Renal pelvis (tissue), 12 donors: ENCODE measurements at places on chromosomes 2 and 18. TPM values are rescaled to one million over a fixed set of nuclear protein-coding genes. Genes with fewer than 3 reads are reported as not detected.
A peak's percentile ranks its signal among the peaks of the same experiment; 100 is the strongest.

DNA sequence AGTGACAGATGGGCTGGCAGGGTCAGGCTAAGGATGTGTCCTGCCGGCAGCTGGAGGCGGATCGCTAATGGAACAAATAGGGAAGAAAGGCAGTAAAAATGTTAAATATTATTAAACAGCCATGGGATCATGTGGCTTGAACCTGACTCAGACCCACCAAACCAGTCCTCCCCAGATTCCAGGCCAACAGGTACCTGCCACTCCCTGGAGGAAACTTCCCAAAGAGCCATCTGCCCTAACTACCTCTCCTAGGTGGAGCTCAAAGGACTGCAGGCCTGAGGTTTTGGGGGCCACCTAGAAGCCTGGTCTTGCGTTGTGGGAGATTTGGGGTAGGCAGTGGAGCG, 34.3 kb downstream of the CIB4 start:
- DNase-seq, result no peak

DNA sequence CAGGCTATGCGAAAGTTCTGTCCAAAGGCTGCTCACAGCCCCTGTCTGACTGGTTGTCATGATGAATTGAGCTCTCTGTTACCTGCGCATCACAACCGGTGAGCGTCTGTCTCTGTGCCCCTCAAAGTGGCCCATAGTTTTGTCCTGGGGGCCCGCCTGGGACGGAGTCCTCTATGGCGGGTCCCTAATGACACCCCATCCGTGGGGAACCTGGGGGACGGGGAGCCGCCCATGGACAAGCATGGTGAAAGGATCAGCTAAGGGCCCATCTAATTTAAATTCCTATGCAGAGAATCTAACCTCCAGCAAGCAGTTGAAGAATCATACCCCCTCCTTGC, 473 bp downstream of the ELMOD3 start:
- no peak for DNase-seq

Gene ARHGAP28
- polyA plus RNA-seq, result 66.7 TPM

Gene INPP5D
- polyA plus RNA-seq, result 6.7 TPM

Gene AGXT
- 0.23 TPM for polyA plus RNA-seq

Gene CEP68
- 29.4 TPM for polyA plus RNA-seq

Gene PROKR1
- 0.43 TPM for polyA plus RNA-seq

Gene TMEFF2
- 12.3 TPM for polyA plus RNA-seq

- DNase-seq, result no peak
These were observed 2.1 kb downstream of the MLPH start for GRCh38 chr2:237488901-237489860.

Gene TRIM43
- 0.30 TPM for polyA plus RNA-seq

DNA sequence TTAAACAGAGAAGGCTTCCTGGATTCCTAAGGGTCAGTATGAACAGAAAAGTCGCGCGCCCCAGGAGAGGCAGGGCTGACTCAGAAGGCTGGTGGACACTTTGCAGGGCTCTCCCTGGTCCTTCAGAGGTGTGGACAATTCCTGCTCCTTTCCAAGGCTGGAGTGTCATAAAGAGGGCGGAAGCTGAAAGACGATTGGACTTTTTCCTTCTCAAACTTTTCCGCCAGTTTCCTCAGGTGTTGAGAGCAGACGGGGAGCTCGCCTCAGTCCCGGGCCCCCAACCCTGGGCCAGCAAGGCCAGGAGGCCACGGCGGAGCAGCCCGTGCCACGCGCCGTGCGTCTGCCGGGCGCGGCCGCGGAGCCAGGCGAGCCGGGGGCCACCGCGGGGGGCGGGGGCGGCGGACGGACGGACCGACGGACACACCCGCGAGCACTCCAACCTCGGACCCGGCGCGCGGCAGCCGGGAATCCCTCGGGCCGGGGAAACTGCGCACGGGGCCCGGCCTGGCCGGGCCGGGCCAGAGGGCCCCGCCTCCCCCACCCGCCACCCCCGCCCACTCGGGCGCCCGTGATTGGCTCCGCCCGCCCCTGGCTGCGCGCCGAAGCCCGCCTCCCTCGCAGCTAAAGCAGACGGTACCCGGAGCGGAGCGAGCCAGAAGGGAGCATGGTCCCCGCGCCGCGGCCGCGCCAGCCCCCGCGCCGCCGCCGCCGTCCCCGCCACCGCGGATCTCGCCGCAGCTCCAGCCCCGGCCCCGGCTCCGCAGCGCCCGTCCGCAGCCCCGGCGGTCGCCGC, at the start of gene KLHL29:
TSS of gene KLHL29 (plus strand) at position 629 of the 793 bp plus-strand sequence. CDS start 177,018 bp downstream, outside the sequence.
- peak; percentile 54 for DNase-seq

GRCh38 chr2:120794716-120795115, 59.0 kb downstream of the GLI2 start:
- no peak for DNase-seq

- no peak for DNase-seq
These were observed 8.9 kb upstream of the KLF11 start for GRCh38 chr2:10034333-10035052.

GRCh38 chr2:25270061-25270460, 71.7 kb downstream of the DNMT3A start:
- DNase-seq, result no peak

GRCh38 chr2:44545005-44545404, 183.3 kb downstream of the CAMKMT start:
- no peak for DNase-seq

DNA sequence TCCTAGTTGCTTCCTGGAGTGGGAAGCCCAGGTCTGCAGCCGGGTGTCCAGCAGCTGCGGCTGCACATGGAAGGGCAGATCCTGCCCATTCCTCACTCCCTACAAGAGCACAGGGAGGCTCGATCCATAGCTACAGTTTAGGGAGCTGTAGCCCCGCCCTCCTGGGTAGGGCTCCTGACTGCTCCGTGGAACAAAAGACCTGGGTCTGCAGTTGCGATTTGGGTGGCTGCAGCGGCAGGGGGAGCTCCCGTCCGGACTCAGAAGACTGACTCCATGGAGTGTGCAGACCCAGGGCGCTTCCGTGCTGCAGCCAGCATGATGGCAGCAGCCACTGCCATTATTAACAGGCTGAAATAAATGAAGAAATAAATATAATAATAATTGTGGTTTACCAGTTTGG, 157.3 kb downstream of the CTNNA2 start:
- DNase-seq, result no peak

GRCh38 chr2:85596026-85596333, 435 bp downstream of the RNF181 start:
- no peak for DNase-seq

Gene C1QL2
- polyA plus RNA-seq, result not detected

DNA sequence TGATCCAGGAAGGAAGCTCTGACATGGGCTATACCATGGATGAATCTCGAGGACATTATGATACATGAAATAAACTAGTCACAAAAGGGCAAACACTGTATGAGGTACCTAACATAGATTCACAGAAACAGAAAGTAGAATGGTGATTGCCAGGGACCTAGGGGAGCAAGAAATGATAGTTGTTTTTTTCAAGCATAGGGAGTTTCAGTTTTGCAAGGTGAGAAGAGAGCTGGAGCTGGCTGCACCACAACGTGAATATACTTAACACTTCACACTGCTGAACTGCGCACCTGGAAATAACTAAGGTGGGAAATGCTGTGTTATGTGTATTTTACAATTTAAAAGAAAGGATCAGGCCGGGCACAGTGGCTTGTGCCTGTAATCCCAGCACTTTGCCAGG, 13.2 kb upstream of the AGAP1 start:
- DNase-seq, result no peak

DNA sequence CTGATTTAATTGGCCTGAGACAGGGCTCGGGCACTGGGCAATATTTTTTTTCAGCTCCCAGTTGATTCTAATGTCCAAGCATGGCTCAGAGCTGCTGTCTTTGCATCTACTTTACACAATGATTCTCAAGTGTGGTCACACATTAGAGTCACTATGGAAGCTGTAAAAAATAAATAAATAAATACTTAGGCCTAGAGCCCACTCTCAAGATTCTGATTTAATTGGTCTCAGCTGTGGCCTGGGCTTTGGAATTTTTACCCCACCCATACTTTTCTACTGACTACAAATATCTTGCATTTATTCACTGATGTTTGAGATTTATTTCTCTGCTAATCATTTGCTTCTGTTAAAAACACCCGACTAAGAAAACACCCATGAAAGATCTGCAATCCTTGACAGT, 145.7 kb upstream of the SRD5A2 start:
- DNase-seq, result no peak

GRCh38 chr2:207902821-207903220, 122.5 kb downstream of the PLEKHM3 start:
- no peak for DNase-seq

GRCh38 chr2:10265329-10266132, 37.2 kb upstream of the HPCAL1 start:
- no peak for DNase-seq

- DNase-seq, result no peak
These were observed 221.2 kb upstream of the HNRNPA3 start for GRCh38 chr2:176991411-176991810.

Gene ST6GAL2
- 18.7 TPM for polyA plus RNA-seq

Gene RNF125
- 1.9 TPM for polyA plus RNA-seq

DNA sequence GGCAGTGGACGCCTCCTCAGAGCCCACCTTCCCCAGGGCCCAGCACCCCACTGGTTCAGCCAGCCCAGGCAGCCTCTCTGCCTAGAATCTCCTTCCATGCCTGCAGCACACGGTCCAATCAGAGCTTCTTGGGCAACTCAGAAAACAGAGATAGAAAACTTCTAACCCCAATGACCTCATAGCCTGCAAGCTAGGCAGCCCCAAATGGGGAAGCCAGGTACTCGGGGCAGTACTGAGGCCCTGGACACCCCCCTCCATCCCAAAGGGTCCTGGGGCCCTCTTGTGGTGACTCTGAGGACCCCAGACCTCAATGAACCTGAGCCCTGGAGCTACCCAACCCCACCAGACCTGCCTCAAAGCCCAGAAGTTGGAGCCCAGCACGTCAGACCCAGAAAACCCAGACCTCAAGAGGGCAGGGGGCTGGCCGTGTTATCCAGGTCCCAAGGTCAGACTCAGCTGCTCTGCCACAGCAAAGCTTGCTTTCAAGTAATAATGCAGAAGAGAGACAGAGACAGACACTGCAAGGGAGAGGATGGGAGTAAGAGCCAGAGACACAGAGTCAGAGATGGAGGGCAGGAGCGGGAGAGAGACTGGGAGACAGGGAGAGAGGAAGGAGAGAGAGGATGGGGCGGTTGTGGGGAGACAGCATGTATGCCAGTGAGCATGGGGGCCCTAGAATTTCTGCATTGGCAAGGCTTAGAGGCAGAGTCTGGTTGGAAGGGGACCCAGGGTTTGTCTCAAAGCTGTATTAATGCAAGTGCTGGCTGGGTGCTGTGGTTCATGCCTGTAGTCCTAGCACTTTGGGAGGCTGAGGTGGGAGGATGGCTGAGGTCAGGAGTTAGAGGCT, 28.2 kb downstream of the SERTAD2 start:
- no peak for DNase-seq

Gene C2orf81
- 9.2 TPM for polyA plus RNA-seq

Gene CERKL
- 13.4 TPM for polyA plus RNA-seq

GRCh38 chr2:157777427-157777826, 98.7 kb downstream of the ACVR1 start:
- peak; percentile 34 for DNase-seq
